Cardiac muscle cell (in vitro differentiated cells and primary cell): ENCODE measurements at places on chromosomes 7 and 10.

DNA sequence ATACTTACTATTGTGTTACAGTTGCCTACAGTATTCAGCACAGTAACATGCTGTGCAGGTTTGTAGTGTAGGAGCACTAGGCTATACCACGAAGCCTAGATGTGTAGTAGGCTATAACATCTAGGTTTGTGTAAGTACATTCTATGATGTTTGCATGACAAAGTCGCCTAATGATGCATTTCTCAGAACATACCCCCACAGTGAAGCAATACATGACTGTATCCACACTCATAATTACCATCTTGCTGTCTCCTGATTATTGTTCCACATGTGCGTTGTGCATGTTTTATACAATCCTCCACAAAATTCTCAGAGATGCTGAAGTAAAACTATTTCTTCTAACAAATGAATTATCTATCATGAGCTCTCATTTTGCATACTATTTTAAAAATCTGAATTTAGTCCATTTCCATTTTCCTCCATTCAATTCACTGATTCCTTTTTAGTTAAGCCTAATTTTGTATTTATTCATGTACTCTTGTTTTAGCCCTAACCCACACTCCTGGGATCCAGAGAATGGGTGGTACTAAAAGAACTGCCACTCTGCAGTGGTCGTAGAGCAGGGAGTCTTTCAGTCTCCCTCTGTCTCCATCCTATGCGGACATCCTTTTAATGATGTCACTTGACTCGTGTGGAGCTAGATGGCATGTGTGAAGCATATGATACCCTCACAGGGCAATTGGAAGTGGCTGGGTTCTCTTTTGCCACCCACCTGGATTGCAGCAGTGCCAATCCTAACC lies 67.6 kb upstream of the CAV2 start:
- DNase-seq, result no peak

- no peak for DNase-seq
Observed at GRCh38 chr10:121988361-121989324, at the start of gene TACC2. TSS of gene TACC2 (plus strand) at chr10:121989163. CDS start at chr10:122021982, 32,819 bp downstream.

DNA sequence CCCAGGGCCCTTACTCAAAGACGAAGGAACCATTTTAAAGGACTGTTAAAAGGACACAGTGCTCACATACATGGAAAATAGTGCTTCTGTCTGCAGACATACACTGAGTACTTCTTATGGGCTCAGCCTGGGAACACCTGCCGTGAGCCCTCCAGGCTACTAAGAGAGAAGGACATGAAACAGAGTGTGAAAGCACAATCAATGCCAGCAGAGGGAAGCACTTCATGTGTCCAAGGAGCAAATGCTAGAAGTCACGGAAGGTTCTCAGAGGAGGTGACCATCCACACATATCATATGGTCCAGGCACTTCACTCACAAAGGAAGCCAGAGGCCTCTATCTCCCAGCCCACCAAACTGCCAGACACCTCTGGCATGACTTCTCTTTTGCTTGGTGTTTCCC lies 15.5 kb downstream of the ELMO1 start:
- no peak for DNase-seq

DNA sequence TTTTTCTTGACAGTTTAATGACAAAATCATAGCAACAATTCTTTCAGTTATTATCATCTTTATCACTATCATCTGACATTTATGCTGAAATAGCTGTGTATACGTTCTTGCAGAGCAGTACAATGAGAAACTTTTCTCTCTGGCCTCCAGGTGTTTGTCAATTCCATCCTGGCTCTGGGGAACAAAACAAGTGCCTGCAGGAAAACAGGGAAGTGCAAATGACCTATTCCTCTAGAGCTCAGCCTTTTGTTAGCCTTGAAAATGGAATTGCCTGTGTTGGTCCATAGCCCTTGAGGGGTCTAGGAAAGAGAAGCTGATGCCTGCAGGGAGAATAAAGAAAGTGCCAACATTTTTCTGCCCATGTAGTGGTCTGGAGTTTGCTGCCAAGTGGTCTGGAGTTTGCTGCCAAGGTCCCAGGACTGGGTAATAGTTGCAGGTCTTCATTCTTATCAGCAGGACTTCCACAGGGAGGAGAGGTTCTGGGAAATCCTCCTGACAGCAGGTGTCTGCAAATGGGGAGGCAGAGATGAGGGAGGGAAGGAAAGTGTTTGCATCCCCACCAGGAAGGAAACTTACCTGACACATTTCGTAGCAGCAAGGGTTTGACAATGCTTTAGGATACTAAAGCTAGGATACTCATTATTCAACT lies 10.1 kb upstream of the CSTF2T start:
- DNase-seq, result no peak

GRCh38 chr10:5402798-5403197 lies 1.8 kb downstream of the TUBAL3 start:
- no peak for DNase-seq

- DNase-seq, result no peak
Observed at GRCh38 chr10:113153493-113154102, 203.6 kb downstream of the TCF7L2 start.

DNA sequence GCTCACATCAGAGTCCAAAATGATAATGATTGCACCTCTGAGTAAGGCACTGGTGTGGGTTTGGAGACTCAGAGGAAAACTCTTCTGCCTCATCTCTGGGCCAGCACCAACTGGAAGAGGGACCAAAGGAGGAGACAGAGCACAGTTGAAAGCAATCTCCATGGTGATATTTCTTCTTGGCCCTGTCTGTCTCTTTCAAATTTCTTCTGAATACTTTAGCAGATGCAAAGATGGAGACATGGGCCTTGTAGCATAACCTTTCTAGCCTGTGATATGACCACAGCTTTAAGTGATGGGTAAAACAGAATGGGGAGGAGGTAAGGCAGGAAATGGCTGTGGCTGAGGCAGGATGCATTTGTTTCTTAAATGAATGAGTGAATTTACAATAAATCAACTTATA lies 12.2 kb upstream of the GIMAP7 start:
- no peak for DNase-seq

DNA sequence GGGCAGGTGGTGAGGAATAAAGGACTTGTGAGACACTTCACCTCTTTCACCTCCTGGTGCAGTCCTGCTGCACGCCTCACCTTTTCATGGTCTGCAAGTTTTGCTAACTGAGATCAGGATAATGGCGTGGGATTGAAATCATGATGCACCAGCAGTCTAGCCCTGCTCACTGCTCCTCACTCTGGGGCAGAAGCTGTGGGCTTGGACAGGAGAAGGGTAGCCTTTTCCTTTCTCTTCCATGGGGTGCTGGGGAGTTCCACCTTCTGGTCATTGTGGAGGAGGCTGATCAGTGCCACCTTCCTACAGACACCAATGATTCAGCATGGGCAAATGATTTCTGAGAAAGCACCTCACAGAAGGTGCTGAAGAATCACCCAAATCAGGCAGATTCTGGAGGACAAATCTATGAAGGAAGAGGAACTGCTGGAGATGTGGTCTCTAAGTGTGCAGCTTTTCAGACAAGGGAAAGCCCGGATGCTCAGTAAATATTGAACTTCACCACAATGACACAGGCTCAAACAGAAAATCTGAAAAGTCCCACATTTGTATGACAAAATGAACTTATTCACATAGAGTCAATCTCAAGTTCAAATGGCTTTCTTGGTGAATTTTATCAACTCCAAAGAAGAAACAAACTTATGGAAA lies 19.7 kb downstream of the MBL2 start:
- DNase-seq, result no peak

DNA sequence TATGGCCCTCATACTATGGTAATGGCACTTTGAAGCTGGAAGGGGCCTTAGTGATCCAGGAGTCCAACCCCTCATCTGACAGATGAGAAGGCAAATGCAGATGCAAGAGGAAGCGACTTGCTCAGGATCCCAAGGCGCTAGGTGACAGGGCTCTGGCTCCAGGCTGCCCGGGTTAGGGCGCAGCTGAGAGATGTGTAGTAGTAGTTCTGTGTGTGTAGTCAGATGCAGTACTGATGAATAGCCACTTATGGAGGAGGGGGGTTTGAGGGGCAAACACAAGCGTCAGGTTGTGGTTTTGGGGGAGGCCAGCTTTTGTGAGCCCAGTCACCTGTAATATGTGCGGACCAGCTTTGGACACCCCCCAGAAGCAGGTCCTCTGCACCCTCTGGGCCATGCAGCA lies 4.8 kb downstream of the ADRA2A start:
- DNase-seq, result no peak

GRCh38 chr10:667096-667495 lies 22.4 kb downstream of the DIP2C start:
- DNase-seq, result no peak

DNA sequence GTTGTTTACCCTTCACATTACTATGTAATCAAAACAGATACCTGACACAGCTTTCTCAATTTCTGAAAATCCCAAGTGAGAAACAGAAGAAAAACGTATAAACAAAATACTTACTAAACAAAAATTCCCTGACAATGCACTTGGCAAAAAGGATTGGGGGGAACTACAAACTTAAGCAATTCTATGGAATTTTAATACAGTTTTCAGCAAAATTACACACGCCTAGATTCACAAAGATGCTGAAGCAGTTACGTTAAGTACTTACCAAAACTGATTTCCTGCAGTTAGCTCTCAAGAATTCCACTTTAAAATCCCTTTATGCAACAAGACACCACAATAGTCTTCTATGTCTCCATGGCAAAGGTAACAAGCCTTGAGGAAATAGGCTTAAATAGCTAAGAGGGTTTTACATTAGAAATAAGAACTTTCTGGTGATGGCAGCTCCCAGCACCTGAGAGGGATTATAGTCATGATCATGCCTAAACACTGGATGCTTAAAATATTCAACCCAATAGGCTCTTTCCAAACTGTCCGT lies 10.8 kb downstream of the TOMM7 start:
- no peak for DNase-seq

GRCh38 chr10:48708144-48708543 lies 23.5 kb downstream of the WDFY4 start:
- DNase-seq, result peak; percentile 81

GRCh38 chr7:106420210-106420609 lies 135.4 kb upstream of the NAMPT start:
- DNase-seq, result no peak

DNA sequence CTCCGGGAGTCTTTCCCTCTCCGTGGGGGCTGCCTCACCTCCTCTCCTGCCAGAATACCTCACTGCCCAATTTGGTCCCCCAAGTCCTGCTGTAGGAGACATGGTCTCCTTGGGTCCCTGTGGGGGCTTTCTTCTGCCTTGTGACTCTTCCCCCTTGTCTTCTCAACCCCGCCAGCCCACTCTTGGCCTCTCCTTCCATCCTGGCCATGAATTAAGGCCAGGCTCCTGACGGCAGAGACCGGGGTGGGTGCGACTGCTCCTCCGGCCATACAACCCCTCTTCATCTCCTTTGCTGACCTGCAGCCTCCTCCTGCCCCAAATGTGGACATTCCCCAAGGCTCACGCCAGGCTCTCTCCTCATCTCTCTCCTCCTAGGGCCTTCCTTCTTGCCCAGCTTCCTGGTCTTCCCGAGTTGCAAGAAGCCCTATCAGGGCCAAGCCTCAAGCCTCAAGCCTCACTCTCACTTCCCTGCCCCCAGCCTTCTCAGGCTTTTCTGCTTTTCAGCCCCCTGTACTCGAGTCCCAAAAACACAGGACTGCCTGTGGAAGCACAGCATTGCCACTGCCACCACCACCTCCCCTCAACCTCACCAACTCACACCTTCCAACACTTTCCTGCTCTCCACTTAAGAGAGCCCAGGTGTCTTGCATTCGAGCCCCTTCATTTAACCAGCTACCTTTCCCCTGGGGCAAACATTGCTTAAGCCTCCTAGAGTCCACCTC lies 1.3 kb downstream of the PNLIPRP2 start:
- DNase-seq, result no peak

- DNase-seq, result peak; percentile 83
Observed at GRCh38 chr7:46589286-46589685, 668.2 kb upstream of the IGFBP3 start.
